ENCODE measurements at places on chromosomes 4 and X.

DNA sequence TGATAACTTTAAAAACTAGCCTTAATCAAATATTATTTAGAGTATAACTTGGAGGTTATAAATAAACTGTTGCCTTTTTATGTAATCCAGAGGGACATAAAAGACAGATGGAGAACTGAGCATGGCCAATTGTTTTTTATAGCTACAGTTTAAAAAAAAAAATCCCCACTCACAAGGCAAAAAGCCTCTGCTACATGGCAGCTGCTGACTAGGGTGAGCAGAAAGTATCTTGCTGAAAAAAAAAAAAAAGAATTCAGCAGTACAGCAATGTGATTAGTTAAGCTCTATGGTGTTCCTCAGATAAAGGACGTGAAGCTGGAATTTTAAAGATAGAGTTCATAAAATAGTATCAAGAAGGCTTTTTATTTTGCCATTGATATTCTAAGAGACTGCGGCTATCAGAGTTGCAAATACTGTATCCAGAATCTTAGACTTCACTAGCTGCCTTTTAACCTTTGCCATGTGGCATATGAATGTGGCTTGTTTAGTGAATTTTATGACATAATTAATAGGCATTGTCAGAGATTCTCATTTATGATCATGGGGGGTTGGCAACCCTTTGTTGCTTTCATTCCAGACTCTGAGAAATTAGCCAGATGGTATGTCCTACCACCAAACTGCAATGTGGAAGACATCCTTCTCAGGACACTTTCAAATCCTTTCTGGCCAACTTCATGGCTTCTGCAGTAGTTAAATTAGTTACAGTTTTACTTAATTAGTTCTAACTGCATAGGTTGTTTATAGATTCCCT lies 498.0 kb downstream of the STPG2 start:
- no peak for DNase-seq

GRCh38 chrX:149881081-149881711 lies at the start of gene MAGEA8:
Gene MAGEA8, plus strand, starts transcription at chrX:149881183. Its CDS starts 3,090 bp downstream, at chrX:149884273.
- DNase-seq = no peak

DNA sequence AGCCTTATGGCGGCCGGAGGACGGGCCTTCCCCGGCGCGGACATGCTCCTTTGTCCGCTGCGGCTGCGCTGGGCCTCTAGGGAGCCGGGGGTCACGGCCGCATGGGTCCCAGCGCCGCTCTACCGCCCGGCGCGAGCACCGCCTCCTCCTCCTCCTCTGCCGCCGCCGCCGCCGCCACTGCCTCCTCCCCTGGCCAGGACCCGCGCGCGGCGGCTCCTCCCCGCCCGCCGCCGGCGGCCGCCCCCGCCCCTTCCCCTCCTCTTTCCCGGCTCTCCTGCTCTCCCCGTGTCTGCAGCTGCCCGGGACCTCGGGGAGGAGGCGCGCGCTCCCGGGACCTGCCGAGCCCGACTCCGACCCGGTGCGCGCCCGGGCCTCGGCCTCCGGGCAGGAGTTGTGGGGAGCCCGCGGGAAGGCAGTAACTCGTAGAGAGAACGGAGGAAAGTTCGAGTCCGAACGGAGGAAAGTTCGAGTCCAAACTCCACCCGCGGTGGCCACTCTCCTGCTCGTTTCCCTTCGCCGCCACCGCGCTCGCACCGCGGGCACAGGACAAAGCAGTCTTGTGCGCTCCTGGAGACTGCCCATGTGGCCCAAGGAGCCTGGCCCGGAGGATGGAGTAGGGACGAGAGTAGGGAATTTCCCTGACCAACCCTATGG lies at the start of gene ADGRA3:
TSS of gene ADGRA3 (minus strand) at position 179 of the 654 bp plus-strand sequence. CDS start 282 bp downstream, outside the sequence.
- DNase-seq = no peak

DNA sequence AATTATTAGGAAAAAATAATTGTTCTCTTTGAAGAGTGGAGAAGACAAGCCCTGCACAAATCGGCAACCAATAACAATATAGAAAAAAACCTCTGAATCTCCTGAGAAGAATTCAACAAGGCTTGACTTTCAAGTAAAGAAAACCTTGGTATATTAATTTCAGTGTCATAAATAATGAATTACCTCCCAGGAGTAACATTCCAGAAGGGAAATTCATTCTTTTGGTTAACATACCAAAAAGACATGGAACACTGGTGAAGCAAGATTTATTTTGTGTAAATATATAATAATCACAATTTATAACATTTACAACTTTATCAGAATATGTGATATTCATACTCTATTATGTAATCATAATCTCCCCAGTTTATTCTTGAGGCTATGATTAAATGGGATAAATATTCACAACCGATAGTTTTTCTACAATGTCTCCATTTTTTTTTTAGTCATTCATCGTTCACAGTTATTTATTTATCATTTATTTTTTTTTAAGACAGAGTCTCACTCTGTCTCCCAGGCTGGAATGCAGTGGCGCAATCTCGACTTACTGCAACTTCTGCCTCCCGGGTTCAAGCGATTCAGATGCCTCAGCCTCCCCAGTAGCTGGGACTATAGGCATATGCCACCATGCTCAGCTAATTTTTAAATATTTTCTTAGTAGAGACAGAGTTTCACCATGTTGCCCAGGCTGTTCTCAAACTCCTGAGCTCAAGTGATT lies 53.0 kb upstream of the RPS6KA6 start:
- DNase-seq = no peak

DNA sequence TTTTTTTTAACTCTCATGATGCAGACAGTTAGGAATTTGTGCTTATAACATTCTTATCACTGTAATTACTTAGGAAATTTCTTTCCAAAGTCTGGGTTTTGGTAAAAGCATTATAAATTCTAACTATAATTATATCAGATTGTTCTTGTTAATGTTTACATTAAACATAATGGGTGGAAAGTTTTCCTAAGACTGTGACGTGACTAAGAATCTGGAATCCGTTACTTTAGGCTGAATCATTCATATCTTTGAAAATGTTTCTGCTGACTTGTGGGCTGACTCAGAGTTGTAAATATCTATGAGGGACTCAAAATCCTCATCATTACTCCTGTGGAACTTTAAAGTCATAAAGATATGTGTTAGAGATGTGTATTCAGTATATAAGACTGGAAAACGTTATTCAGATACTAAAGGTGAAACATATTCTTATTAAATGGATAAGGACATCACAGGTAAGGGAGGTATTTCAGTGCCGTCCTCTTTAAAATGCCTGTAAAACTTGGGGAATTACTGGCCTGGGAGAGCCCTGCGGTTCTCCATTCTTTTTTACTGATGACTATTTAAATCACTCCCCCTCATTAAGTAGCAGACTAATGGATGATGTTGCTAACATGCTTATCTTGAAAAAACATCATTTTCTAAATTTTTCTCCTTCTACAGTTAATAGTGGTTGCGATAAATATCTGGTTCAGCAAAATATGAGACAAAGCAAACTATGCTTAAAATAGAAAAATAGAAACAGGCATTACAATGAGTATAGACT lies 159.0 kb downstream of the DCLK2 start:
- DNase-seq = no peak

DNA sequence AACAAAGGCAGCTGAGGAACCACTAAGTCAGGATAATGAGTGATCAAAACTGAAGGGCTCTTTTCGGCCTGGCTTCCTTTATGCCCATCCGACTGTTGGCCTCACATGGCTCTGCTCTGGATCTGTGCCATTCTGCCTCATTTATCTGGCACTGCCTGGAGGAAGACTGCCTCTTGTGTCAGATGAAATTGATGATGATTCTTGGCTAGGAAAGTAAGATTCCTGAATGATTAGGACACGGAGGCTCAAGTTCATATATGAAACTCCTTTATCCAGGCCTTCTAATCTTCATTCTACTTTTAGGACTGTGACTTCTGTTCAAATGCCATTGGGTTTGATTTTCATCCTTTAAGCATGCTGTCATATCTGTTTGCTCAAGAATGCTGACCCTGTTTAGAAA lies 475.4 kb upstream of the RPS6KA3 start:
- DNase-seq = no peak

DNA sequence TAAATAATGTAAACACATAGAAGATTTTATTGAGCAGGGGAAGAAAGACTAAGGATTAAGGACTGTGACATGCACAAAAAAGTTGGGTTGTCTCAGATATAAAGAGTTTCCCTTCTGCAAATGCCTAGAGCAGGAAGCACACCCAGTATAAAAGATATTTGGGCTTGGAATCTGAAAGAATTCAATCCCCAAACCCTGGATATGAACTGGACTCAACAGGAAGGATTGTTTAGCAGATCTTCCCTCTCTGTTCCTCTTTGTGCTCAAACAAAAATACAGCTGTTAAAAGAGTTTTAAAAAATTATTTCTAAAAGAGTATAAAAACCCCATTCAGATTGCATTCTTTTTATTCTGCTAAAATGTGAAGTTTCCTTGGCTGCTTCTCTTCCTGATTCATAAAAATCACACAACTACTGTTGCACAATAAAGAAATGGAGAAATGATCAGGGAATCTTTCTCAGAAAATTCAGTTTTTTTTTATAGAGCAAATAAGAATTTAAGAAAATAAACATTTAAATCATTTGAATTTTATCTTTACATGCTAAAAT lies 71.4 kb downstream of the PDLIM5 start:
- no peak for DNase-seq

DNA sequence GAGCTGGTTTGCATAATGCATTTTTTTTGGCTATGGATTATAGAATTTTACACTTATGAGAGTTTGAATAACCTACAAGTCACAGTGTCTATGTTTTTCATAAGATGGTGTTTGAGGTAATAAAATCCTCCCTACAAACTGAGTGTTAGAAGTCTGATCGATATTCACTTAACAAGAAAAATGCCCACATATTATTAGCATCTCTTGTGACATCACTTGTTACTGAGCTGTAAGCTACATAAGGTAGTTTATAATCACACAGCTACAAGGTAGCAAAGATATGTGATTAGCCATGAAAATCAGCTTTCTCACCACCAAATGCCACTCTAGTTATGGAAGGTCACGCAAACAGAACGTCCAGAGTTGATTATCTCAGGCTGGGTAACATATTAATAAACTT lies 669.6 kb downstream of the PCDH18 start:
- no peak for DNase-seq

- DNase-seq = no peak
Measured at GRCh38 chr4:98222306-98222705, 38.9 kb upstream of the RAP1GDS1 start.

DNA sequence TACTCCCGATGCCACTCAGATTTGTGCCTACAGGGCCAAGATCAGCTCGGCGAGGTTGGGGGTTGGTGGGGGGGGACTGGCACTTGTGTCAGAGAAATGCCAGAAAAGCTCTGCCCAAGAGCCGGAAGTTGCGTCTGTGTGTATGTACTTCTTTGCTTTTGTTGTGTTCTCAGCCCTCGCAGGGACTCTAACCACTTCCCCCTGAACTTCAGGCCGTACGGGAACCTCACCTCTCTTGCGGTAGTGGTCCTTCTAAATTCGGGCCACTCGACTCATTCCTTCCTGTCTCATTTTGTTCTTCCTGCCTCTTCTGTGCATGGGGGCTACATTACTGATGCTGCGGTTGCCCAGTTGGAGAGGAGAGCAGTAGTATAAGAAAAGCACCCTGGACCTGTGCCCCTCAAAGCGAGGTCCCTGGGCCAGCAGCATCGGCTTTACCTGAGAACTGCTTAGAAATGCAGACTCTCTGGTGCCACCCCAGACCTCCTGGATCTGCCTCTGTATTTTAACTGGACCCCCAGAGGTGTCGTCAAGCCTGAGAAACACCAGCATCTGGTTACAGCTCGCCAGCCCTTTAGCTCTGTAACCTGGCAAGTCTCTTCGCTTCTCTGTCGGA lies 146.3 kb upstream of the RPS6KA3 start:
- DNase-seq = no peak

DNA sequence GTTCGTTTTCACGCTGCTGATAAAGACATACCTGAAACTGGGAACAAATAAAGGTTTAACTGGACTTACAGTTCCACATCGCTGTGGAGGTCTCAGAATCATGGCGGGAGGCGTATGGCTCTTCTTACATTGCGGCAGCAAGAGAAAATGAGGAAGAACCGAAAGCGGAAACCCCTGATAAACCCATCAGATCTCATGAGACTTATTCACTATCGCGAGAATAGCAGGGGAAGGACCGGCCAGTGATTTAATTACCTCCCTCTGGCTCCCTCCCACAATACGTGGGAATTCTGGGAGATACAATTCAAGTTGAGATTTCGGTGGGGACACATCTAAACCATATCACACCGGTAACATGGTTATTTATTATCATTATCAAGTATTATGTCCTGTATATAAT lies 2204.5 kb downstream of the ARAP2 start:
- DNase-seq = no peak

DNA sequence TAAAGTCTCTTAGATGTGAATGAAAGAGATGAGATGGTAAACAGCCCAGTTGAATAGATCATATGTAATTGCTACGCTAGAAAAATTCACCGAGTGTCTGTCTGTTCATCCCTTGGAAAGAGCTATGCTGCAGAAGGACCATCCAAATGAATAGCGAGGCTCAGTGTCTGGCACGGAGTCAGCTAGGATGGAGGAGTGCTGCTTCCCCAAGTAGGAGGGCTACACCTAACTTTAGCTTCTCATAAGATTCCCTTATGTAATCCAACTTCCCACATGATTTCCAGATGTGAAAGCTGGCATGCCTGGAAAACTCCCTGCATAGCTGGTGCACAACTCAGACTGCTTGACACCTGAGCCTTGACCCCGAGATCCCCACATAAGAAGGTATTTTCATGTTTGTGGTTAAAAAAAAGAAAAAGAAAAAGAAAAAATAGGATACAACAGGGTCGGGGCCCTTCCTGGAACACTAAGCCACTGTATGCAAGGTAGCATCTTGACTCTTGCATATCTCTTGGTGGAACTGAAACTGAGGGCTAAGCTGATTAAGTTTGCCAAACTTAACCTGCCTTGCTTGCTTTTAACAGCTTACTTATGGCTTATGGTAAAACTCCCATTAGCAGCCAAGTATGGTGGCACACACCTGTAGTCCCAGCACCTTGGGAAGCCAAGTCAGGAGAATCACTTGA lies 82.3 kb downstream of the FREM3 start:
- DNase-seq = no peak

GRCh38 chrX:129099207-129099606 lies 424.1 kb downstream of the SMARCA1 start:
- no peak for DNase-seq

DNA sequence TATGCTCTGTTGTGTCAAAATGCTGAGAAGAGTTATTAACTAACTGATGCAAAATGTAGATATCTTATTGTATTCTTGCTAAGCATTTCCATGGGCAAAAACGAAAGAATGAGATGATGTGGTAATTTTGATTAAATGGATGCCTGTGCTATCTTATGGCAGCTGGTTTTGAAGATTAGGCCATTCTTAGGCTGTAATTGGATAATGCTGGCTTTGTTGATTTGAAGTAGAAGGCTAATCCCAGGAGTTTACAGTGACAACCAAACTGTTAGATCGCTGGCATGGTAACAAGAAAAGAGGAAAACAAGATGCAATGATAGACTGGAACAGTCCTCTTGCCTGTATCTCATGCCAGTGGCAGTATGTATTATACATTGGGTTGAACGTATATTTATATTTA lies 74.1 kb upstream of the WDR44 start:
- DNase-seq = no peak

GRCh38 chrX:152895724-152896420 lies 2.0 kb upstream of the ZNF185 start:
- DNase-seq = no peak

Data from activated CD4-positive, CD25-positive, alpha-beta regulatory T cell (primary cell).